ENCODE measurements at places on chromosomes 3 and 15.

- no peak for DNase-seq
Observed at GRCh38 chr15:79008659-79009058, 63.8 kb upstream of the CTSH start.

DNA sequence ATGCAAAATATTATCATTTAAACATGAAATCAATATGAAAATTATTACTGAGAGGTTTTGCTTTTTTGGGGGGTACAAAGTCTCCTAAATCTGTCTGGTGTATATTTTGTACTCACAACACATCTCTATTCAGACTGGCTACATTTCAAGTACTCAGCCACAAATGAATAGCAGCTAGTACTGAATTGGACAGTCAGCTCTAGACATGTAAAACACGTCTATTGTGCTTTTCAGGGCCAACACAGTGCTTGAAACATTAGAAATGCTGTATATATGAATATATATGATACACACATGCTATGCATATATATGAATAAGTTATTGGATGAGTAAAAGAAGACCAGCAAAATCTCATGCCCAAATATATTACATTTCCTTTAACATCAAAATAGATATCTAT, 103.8 kb upstream of the CFAP20DC start:
- DNase-seq = no peak

DNA sequence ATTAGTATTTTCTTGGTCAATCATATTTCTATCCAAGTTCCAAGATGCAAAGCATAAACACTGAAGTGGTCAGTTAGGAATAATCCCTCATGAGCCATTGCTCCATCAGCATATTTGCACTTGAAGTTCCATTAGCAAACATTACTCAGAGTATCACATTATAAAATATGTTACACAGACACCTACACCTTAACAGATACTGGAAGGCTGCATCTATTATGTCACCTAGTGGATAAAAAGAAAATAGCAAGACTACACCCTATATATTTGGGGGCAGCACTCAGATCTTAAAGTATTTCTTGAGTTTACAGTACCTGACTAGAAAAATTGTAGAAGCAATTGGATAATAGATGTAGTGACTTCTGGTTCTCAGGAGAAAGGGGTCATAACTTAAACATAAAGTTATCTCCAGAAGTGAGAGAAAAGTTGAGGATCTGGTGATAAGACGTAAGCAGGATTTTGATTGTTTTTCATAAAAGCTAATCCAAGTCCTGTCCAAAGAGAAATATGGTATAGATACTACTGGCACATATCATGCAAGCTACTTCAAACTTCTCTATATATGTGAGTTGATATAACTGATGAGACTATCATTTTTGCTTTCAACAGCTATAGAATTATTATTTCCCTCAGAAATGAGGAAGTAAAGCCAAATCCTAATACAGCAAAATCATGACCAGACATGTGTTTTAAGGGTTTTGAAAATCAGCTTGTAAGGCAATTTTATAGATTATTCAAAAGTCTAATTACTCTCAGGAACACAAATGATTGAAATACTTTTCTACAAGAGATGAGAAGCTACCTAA, 422.2 kb downstream of the GBE1 start:
- DNase-seq = no peak

- DNase-seq = no peak
Observed at GRCh38 chr3:188294823-188295487, 141.0 kb downstream of the LPP start.

GRCh38 chr3:23659274-23659673, 146.5 kb upstream of the UBE2E1 start:
- no peak for DNase-seq

DNA sequence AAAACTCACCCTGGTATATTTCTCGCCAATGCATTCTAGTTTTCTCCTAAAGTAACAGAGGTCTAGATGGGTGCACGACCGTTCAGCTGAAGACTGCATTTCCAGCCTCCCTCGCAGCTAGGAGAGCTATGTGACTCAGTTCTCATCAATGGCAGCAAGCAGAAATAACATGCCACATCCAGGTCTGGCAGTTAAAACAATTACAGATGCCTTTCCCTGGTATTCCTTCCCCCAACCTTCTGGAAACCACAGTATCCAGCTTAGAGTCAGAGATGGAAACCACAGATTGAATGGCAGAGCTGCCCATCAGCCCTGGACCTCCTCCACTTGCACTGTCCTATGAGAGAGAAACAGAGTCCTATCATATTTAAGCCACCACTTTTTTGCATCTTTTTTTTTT, 4.8 kb downstream of the HAPLN3 start:
- DNase-seq = no peak

- DNase-seq = no peak
Observed at GRCh38 chr3:53132347-53132746, 2.1 kb upstream of the RFT1 start.

DNA sequence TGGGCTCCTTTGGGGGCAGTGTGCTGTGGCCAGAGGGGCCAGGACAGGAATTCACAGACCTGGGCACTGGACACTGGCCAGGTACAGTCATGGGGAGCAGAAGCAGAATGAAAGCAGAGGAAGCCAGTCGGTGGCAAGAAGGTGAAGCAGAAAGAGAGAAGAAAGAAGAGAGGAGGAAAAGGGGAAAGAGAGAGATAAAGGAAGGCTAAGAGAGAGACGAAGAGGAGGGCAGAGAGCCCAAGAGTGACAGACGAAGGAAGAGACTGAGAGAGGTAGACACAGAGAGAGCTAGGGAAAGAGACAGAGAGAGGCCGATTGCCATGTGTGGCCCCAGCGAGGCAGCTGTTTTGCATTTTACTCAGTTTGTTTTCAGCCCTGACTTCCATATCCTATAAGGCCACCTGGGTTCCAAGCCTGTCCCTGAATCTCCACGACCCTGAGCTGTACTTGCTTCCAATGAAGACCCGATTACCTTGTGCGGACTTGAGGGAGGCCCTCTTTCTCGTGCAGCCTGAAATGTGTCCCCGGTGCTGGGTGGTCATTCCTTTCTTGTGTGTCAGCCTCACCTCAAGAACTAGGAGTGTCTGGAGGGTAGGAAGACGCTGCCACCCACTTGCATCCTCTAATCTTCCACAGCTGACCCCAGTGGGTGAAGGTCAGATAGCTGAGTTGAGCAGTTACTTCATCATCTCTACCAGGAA, 73.9 kb downstream of the LSM3 start:
- DNase-seq = no peak

GRCh38 chr3:65348398-65348995, 660.7 kb upstream of the ADAMTS9 start:
- DNase-seq = no peak

- DNase-seq = no peak
Observed at GRCh38 chr15:70185251-70185711, 87.6 kb upstream of the TLE3 start.

Data from stimulated activated CD8-positive, alpha-beta memory T cell treated with anti-CD3 and anti-CD28 coated beads, Interleukin-15, amount 100 ng/mL, for 4 hours (primary cell).